Chondrocyte (in vitro differentiated cells): ENCODE measurements at places on chromosomes 4 and X. TPM values are rescaled to one million over a fixed set of nuclear protein-coding genes. Genes with fewer than 3 reads are reported as not detected.

Gene SPANXC
- not detected in 3 replicates for total RNA-seq

Gene PITX2
- total RNA-seq = 0.64 to 1.0 TPM in 2 of 3 replicates, not detected in the other

Gene ERAS
- 0.22 TPM in 1 of 3 replicates, not detected in the others for total RNA-seq

Gene STIM2
- total RNA-seq = 10.8 to 20.8 TPM (median 13.5 TPM) in 3 replicates

Gene TSC22D3
- total RNA-seq = 191 to 199 TPM (median 199 TPM) in 3 replicates

Gene SPATA4
- 0.49 TPM in 1 of 3 replicates, not detected in the others for total RNA-seq

Gene TRIM61
- 0.20 to 0.79 TPM in 2 of 3 replicates, not detected in the other for total RNA-seq

Gene ANAPC10
- total RNA-seq = 17.7 to 21.4 TPM (median 18.3 TPM) in 3 replicates

Gene SYNPO2
- 12.3 to 21.5 TPM (median 20.7 TPM) in 3 replicates for total RNA-seq

Gene INTU
- total RNA-seq = 6.1 to 11.4 TPM (median 10.9 TPM) in 3 replicates

Gene SPP1
- 13.5 to 16.0 TPM (median 15.7 TPM) in 3 replicates for total RNA-seq

Gene ZNF595
- total RNA-seq = 2.6 to 6.5 TPM (median 2.9 TPM) in 3 replicates

Gene SLBP
- 47.0 to 48.7 TPM (median 47.5 TPM) in 3 replicates for total RNA-seq

Gene LPAR4
- total RNA-seq = 1.2 to 3.6 TPM (median 1.7 TPM) in 3 replicates
